ENCODE measurements at places on chromosomes 16 and 17.

DNA sequence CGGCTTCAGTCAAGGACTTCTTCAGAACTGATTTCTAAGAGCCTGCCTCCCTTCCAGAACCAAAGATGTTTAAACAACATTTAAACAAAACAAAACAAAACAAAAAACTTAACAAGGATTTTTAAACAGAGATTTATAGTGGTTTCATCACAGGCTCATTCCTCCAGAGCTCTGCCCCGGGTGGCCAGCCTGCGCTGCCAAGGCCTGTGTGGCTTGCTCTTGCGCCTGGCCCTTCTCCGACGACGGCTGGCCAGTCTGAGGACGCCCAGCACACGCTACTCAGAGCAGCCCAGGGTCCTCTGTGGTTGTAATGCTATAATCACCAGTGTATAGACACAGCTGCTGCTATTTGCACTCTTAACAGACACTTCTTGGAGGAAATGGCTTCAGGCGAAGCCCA lies 307.2 kb upstream of the MYOCD start:
- DNase-seq, result no peak

GRCh38 chr17:7634384-7634783 lies 4.4 kb downstream of the SHBG start:
- DNase-seq, result peak; percentile 16

DNA sequence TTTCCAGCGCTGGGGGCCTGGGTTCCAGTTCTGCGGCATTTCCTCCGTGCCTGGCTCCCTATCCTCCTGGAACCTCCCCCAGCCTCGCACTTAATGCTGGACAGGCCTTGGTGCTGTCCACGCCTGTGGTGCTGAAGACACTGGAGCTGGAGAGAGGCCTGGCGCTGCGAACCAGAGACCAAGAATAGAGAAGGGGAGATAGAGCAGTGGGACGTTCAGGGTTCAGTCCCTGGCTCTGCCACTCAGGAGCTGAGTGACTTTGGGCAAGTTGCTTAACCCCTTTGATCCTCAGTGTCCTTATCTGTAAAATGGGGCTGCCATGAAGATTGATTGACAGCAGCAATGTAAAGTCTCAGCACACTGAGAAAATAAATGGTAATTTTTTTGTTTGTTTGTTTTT lies 11.9 kb downstream of the SBK1 start:
- DNase-seq, result no peak

GRCh38 chr17:17685775-17686291 lies 4.6 kb downstream of the RAI1 start:
- DNase-seq, result no peak

DNA sequence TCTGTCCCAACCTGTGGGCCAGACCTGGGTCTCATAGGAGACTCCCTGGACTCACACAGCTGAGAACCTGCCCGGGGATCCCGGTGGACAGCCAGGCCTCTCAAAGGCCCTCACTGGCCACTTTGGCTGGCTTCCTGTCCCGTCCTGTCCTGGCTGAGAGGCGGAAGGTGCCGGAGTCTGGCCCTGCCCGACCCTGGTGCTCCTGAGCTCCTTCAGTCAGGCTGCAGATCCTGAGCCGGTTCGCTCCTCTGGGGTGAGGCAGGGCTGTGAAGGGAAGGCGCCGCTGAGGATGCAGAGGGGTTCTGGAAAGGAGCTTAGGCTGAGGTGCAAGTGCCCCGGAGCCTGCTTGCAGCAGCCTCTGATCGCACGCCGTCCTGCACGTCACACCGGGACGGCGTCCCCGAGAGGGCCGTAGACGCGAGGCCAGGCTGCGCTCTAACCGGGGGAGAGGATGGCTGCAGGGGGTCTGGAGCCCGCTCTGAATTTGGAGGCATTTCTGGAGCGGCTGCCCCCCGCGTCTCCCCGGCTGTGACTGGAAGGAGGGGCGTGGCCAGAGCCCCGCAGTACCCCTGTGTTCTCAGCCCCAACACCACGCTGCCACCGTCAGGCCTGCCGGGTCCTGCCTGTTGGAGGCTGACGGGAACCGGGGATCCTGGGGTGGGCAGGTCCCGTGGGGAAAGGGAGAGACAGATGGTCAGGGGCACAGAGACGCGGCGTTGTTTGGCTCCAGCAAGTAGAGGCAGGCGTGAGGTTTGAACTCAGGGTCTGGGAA lies 4.1 kb downstream of the HGS start:
- DNase-seq, result no peak

DNA sequence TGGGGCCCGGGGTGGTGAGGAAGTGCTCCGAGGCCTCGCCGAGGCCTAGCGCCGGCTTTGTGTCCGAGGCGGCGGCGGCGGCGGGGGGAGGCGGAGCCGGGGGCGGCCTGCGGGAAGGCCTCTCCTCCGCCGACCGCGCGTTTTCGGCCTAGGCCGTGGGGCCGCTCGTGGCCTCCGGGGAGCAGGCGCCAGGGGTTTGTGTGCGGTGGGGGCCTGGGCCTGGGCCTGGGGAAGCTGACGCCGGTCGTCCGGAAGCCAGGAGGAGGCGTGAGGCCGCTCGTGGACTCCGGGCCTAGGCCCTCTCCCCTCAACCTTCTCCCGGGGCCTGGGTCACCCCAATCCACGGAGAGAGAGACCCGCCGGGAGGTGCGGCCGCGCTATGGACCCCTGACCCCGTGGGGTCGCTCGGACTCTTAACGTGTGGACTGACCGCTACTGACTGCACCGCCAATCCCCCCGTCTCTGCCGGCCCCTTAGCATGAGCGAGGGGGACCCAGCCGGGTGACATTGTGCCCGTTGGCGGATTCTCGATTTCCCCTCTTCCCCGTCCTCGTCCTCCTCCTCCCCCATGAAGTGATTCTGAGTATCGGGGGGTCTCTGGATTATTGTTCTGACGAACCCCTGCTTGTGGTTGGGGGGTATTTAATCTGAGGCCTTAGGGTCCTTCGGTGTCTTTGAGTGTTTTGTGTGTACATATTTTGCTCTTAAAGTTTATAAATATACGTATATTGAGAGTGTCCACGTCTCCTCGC lies 660 bp downstream of the RBBP6 start:
- DNase-seq, result no peak

GRCh38 chr17:36629252-36629847 lies 28.0 kb downstream of the MRM1 start:
- peak; percentile 84 for DNase-seq

DNA sequence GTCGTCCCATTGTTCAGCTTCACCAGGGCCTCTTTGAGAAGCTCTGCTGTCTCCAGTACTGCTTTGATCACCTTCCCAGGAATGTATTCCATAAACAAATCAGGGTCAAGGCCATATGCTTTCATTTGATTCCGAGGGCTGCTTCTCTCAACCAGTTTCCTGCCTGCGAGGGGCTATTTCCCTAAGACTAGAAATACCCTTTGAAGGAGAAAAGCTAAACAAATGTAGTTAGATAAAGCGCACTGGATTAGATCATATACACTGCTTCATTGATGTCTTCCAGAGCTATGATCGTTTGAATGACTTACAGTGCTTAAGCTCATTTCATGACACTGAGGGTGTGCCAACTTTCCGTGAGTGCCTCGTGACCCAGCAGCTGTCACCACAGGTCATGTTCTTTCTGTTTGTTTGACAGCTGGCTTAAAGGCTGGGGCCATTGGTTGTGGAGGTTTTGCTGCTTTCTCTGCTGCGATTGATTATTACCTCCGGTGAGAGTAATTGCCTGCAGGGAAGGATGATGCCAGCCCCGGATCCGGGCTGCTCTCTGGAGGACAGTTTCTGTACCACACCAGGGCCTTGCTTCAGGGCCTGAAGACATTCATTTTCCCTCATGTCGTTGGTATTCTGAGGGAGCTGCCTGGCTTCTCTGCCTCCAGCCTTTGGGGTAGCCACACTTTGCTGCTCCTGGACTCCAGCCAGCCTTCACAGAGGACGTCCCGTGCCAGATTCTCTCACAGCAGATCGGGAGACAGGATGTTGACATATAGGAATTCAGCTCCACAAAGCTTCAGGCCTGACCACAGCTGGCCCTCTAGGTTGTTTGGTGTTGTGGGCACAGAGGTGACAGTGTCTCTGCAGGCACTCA lies 3.9 kb downstream of the TIMM22 start:
- no peak for DNase-seq

DNA sequence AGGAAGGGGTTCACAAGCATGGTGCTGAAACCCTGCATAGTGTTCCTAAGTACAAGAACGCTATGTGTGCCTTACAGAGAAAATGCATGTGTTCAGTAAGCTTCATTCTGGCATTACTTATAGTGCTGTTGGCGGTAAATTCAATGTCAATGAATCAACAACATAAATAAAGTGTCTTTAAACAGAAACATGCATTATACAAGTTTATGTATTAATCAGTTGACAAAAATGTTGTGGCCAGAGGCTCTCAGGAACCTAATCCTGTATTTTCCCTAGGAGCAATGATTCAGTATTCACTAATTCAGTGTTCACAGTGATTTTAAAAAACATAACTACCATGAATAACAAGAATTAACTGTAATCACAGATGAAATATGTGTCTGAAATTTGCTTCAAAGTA lies 47.1 kb upstream of the MYOCD start:
- no peak for DNase-seq

- DNase-seq, result no peak
Observed at GRCh38 chr17:3976675-3977171, 12.5 kb upstream of the ATP2A3 start.

DNA sequence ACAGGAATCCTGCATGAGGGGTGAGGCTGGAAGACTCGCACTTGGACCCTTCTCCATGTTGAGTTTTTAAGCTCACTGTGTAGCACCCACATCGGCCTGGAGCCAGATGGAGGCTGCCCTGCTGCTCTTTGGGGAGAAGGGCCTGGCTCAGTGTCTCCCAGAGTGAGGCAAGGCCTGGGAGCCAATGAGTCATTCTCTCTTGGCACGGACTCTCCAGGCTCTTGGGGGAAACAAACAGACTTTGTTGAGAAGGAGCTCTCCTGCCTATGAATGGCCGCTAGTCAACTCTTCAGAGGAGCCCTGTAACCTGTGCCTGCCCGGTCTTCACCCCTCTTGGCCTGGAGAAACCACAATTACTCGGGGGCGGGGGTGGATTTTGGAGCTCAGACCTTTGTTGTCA lies 50.8 kb upstream of the MAF start:
- no peak for DNase-seq

DNA sequence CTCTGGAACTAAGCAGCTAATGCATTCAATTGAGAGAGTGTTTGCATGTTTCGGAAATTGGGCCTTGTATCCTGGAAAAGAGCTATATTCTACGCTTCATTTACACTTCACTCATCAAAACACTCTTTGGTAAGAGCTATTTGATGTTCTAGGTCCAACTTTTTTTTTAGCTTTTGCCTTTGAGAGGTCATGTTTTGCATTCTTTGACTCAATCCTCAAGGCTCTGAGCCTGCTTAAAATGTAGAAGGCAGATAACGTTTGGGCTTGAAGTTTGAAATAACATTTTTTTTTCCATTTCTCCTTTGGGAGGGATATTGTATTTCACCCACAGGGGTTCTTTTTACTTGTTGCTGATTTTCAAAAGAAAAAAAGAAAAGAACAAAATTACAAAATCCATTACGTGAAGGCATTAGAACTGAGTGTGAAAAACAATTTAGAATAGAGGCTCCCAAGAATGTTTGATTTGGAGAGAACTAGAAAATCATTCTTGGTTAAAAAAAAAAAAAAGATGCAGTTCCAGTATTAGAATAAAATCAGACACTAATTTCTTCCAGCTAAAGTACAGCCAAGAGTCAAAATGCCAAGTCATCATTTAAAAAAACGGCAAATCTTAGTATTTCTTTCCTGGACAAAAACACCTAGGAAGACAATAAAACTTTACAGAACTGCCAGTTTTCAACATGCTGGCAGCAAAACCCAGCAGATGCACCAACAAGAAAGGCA lies 268.5 kb downstream of the GRIN2A start:
- no peak for DNase-seq

DNA sequence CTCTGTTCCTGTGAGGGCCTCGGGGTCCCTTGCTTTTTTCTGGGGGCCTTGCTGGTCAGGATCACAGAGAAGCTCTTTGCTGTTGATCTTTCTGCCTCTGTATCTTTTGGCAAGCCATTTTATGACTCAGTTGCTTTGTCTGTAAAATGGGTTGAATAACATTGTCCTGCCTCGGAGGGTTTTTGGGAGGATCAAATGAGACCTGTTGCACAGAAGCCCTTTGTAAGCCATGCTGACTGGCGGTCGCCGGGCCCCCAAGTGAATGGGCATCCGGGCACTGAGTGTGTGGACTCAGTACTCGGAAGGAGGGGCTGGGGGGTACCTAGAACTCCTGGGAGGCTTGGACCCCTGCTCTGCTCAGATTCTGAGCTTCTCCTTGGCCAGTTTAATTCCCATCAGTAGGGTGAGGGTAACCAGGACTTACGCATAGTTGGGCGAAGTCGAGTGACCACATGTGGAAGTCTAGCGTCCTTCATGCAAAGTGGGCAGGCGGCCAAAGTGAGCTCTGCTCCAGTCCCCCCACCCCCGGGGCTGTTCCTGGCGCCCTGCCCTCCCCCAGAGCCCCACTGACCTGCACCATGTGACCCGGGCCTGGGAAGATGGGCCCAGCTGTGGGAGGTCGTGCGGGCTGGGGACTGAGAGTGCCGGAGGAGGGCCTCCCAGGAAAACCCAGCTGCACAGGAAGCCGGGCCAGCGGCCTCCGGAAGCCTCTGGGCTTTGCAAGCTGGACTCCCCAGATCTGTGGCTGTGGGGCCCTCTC lies 284.0 kb downstream of the SEC14L1 start:
- no peak for DNase-seq

- DNase-seq, result peak; percentile 54
Observed at GRCh38 chr17:38746004-38746848, 1.9 kb downstream of the PCGF2 start.

DNA sequence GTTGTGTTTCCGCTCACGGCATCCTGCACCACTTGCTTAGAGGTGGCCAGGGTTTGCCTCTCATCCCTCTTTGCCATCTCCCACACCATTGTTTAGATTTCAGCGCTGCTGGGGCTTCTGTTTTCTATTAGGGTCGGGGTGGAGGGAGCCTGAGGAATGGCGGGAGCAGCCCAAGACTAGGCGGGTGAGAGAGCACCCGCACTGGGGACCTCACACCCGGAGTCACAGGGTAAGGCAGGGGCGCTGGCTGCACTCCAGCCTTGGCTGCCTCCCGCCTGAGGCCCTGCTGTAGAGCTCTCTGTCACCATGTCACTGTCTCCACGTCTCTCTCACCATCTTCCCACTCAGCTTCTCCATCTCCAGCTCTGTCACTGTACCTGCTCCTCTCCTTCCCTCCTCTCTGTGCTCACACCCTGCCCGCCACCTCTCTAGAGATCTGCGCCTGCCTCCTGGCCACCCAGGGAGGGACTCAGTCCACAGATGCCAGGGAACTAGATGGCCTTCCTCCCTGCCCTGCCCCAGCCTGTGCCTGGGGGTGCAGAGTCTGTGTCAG lies 32.8 kb upstream of the ABCC3 start:
- DNase-seq, result no peak

All from NCI-H1417 (cell line).